ENCODE measurements at places on chromosomes 7 and 10.

GRCh38 chr7:12990440-12990839, 303.0 kb downstream of the ARL4A start:
- DNase-seq, result no peak

DNA sequence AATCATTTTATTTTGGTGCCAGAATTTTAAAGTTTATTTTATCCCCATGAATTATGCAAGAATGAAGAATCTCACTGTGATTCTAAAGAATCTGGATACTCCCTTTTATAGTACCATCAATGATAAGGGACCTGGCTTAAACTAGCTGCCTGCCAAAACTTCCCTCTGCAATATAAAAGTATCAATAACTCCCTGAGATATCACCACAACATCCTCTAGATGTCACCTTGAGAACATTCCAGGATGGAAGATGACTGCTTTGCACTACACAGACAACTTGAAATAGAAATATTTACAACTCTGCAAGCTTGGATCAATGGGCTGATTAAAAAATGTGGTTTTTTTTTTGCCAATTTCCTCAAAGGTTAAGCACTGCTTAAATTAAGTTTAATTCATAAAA, 142.1 kb downstream of the SLC25A13 start:
- no peak for DNase-seq

DNA sequence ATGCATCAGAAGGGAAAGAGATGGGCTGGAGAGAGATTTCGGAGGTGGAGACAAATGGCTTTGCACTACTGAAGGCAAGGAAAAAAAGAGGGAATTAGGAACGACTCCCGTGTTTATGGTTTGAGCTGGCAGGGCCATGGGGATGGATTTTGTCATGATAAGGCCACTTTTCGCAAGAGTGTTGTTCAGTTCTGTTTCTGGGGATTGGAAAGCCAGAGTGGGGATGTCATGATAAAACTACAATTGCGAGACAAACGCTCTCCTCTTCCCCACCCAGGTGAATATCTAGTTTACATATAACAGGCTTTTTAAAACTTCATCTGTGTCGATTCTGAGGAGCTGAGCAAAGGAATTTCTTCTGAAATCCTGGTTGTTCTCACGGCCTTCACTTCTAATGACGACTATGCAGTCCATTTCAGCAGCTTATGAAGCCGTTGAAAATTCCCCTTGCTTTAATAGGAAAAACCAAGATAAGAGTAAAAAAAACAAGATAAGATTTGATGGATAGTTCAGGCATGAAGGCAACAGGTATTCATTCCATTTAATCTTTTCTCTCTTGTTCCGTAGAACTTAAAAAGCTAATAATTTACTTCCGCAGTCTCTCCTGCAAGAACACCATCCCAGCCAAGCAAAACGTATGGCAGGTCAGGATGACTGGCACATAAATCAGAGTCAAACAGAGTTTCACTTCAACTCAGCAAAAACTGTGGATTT, 245.6 kb upstream of the PITRM1 start:
- no peak for DNase-seq

DNA sequence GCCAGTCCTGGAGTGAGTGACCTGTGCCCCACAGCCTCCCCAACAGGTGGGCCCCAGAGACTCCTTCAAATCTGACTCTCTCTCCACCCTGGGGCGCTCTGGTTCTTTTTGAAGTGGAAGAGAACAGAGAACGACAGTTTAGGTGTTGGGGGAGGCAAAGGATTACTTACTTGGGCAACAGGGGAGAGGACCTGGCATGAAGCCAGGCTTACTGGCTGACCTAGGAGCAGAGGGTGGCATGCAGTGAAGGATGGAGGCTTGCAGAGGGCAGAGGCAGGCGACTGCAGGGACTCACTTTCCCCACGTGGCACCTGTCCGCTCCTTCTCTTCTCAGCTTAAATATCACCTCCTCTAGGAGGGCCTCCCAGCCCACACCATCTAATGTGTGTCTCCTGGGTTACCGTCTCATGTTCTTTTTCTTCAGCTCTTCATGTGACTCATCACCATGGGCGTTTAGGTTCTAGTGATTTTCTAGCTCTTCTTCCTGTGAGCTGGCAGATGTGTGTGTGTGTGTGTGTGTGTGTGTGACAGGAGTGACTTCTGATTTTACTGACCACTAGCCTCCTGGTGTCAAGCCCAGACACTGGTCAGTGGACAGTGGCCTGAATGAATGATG, 15.5 kb downstream of the LZTS2 start:
- DNase-seq, result no peak

DNA sequence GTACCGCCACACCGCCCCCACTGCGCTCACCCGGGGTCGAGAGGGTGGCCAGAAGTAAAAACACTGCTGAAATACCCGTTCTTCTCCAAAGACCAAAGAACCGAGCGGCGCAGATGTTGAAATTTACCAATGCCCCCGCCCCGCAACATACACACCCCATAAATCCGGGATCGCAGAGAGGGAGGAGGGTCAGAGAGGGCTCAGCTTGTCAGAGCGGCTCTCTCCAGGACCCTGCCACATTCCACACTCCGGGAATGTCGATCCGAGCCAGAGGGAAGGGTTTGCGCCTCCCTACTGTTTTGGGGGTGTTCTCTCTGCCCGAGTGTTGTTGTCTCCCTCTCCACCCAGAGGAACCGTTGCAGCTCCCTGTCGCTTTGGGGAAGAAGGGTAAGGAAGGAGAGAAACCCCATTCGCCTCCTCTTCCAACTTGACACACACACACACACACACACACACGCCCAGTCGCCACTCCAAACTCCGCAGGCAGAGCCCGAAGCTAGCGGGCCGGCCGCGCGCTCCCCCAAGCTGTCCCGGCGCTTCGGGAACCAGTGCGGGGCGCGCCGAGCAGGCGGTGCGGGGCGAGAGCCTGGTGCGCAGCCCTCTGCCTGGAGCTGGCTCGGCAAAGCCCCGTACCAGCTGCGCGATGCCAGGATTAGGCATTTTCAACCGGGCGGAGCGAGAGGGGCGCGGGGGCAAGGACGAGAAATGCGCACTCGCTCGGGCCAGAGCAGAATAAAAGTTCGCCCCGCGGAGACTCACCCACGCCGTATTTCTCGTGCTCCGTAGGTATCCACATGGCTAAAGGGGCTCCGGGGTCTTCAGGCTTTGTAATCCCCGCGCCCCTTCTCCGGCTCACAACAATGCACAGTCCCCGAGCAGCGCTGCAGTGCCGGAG, 609 bp downstream of the DOCK4 start:
- DNase-seq, result no peak

GRCh38 chr7:78218051-78218450, 419.5 kb downstream of the PHTF2 start:
- no peak for DNase-seq

DNA sequence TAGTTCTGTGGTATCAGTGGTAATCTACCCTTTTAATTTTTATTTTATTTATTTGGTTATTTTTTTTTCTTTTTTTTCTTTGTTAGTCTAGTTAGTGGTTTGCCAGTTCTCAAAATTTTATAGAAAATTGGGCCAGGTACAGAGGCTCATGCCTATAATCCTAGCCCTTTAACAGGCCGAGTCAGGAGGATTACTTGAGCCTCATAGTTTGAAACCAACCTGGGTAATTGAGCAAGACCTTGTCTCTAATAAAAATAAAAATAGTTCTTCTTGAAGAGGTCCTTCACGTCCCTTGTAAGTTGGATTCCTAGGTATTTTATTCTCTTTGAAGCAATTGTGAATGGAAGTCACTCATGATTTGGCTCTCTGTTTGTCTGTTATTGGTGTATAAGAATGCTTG, 51.5 kb downstream of the PPP1R3A start:
- no peak for DNase-seq

GRCh38 chr10:83673316-83673715, 466.0 kb upstream of the GHITM start:
- no peak for DNase-seq

DNA sequence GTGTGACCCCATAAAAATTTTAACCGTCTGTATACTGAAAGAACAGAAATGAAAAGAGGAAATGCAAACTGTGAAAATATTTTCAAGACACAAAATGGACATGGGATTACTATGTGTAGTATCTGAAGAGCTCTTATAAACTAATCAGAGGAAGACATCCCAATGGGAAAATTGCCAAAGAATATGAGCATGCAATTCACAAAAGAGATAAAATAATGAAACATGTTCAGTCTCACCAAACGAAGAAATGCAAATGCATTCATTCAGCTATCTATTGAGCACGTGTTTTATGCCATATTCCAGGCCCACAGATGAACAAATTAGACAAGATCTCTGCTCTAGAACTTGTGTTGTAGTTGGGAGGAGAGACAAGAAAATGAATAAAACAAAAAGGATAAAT, 63.2 kb downstream of the NHLRC2 start:
- no peak for DNase-seq

DNA sequence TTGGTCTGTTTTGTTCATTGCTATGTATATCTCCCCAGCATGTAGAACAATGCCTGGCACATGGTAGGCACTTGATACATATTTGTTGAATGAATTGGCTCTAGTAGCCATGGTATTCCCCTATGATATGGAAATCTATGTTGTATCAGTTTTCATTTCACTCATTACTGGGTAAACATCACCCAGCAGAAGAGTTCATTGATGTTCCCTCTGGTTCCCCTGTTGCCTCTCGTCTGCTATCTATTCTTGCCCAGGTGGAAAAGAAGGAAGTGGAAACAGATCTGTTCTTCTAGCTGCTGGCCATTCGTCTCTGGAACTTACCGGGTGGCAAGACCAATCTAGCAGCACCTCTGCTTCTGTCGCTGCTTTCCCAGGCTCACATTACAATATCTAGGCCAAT, 71.5 kb downstream of the LRRC4 start:
- no peak for DNase-seq

GRCh38 chr10:88186335-88186734, 322.9 kb downstream of the PTEN start:
- DNase-seq, result no peak

GRCh38 chr10:76766682-76767081, 870.9 kb downstream of the KCNMA1 start:
- DNase-seq, result no peak

DNA sequence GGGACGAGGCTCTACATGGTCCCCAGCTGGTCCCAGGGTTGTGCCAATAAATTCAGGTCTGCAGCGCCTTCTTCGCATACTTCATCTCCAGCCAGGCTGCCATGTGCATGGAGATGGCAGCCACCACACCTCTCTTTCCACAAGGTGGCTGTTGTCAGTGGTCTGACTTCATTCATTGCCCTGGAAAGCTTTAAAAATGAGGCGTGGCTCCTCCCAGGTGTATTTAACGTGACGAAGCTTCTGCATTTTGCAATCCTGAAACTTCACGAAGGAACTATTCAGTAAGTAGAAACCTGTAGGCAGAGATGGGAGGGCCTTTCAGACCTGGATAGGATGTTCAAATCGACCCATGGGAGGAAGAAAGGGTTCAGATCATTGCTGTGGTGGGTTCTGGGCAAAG, 53.7 kb downstream of the PFKFB3 start:
- DNase-seq, result no peak

GRCh38 chr10:64506963-64507362, 985.8 kb downstream of the REEP3 start:
- DNase-seq, result no peak

DNA sequence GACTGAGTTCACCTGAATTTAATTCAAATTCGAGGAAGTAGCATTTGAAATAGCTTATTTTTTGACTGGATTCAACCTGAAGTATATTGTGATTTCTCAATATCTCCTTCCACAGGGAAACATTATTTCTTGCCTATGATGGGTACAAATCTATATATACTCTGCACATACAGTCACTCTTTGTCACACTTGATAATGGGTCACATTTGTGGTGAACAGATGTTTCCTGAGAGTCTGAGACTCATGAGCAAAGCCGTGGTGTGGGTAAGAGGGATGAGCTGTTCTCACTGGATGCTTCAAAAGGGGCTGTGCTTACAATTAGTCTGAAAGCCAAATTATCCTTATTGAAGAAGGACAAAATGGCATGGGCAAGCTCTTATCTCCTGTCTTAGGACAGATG, 18.0 kb upstream of the TBXAS1 start:
- DNase-seq, result no peak

- DNase-seq, result no peak
Measured at GRCh38 chr7:152335900-152336571, 99.8 kb downstream of the KMT2C start.

- no peak for DNase-seq
Measured at GRCh38 chr7:96127746-96128145, 194.2 kb downstream of the SLC25A13 start.

DNA sequence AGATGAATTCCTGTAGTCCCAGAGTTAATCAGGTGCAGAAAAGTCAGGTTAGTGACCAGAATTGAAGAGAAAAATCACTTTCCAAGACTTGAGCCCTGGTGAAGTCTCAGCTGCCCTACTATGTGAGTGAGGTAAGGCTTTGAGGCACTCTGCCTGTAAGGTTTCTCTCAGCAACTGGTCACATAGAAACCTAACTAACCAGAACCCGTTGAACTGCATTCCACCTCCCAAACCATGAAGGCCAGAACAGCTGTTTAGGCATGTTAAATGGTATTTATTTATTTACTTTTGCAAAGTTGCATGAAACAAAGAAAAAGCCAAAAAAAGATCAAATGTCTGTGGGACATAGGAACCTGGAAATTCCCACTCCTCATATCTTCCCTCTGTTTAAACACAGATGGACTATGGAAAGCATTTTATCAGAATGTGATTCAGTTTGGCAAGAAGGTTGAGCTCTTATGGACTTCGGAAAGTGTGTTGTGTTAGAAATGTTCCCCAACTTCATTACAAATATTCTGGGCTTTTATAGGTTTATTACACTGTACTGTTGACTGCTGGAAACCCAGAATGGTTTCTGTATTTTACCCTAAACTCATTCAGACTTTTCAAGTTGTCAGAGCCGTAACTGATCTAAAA, 12.8 kb upstream of the GPR85 start:
- DNase-seq, result no peak

DNA sequence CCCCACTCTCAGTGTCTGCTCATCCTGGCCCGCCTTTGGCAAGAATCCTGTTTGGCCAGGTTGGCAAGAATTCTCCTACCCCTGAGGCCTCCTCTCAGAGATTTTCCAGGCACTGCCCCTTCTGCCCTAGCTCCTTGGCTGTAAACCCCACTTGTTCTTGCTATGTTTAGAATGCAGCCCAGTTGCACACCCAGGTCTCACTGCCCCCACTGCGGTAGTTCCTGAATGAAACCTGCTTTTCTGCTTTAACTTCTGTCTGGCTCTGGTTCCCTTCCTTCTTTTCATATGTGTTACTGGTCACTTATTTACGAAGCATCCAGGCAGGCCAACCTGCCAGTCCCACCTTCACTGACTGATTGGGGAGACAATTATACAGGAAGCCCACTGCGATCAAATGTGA, 576.9 kb downstream of the GLRX3 start:
- no peak for DNase-seq

GRCh38 chr7:111829221-111829620, 266.9 kb upstream of the IMMP2L start:
- DNase-seq, result no peak

- no peak for DNase-seq
Measured at GRCh38 chr10:91690996-91691676, 58.3 kb upstream of the PPP1R3C start.

GRCh38 chr10:117541405-117541908, 1.1 kb upstream of the EMX2 start:
- DNase-seq, result no peak
